Right cardiac atrium (tissue), 5 donors: ENCODE measurements at places on chromosomes 7 and 10. TPM values are rescaled to one million over a fixed set of nuclear protein-coding genes. Genes with fewer than 3 reads are reported as not detected.

Gene SEMA3A
- total RNA-seq, result 10.0 TPM

DNA sequence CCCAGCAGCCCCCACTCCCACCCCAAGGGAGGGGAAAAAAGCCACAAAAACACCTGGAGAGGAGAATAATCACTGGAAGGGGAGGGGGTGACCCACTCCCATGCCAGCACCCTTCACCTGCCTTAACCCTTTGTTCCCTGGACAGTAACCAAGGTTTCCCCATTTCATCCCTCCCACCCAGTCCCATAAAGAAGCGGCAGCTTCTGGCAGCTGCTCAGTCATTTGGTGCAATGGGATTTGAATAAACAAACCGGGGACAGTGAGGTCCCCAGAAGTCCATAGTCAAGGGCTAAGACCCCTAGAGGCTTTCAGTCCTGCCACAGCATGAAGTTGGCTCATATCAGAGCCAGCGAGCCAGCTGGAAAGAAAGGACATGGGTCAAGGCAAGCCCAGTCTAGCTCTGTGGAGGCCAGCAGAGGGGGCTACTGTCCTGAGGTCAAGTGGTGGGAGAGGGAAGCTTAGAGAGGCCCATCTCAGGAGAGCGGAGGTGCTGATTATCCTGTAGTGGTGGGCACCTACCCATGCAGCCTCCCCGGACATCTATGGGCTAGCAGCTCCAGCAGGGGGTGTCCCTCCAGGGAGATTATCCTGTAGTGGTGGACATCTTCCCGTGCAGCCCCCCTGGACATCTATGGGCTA, 58.9 kb upstream of the LBX1 start:
- DNase-seq, result no peak

DNA sequence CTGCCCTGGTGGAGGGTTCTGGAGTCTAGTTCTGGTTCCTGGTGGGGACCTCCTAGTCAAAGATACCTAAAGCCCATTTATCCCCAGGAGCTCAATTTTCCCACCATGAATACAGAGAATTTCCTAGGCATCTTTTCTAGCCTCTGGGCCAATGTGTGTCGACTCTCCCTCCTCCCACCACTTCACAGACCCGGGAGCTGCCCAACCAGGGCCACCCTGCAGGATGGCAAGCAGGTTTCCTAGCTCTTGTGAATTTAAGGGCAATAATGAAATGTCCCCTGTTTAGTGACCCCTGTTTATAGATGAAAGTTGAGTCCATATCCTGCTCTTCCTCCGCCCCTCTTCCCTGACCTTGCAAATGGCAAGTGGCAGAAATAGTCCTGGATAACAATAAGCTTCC, 9.4 kb downstream of the DLX5 start:
- no peak for DNase-seq

DNA sequence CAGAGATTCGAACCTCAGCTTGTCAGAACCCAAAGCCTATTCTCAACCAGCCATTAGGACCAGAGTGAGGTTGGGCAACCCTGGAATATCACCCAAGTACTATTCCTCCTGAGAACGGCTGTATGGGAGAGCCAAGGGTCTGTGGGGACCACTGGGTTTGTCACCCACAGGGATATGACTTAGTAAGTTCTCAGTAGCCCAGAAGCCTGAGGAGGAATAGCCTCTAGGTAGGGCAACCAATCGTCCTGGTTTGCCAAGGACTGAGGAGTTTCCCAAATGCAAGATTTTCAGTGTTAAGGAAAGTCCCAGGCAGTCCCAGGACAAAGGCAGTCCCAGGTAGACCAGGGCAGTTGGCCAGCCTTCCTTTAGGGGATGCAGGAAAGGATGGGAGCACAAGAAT, 46.7 kb downstream of the PNLIPRP2 start:
- no peak for DNase-seq

Gene HMX3
- total RNA-seq, result not detected

Gene DENND2A
- 16.6 TPM for total RNA-seq

Gene SCD
- total RNA-seq, result 21.8 TPM

Gene MINPP1
- total RNA-seq, result 8.1 TPM

Gene SOSTDC1
- total RNA-seq, result 17.2 TPM

GRCh38 chr7:45391618-45392451, 182.3 kb upstream of the ADCY1 start:
- DNase-seq, result no peak
